Activated T-cell treated with anti-CD3 and anti-CD28 coated beads, Interleukin-2, amount 50 U/mL, for 24 hours (primary cell): ENCODE measurements at places on chromosomes 16 and 17.

- DNase-seq, result no peak
Observed at GRCh38 chr17:39208136-39208535, 8.1 kb downstream of the RPL19 start.

- DNase-seq, result no peak
Observed at GRCh38 chr16:54454616-54455015, 168.0 kb upstream of the IRX3 start.

GRCh38 chr16:70579648-70580630, 56.3 kb downstream of the SF3B3 start:
- no peak for DNase-seq

DNA sequence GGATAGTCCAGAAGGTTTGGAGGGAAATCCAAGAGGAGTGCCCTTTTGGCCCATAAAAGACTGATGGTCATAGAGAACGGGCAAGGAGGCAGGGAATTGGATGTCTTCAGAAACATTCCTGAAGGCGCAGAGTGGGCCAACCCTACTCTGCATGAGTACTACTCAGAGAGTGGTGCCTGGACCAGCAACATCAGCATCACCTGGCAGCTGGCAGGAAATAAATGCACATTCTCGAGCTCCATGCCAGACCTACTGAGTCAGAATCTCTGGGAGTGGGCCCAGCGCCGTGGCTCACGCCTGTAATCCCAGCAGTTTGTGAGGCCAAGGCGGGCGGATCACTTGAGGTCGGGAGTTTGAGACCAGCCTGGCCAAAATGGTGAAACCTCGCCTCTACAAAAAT, 27.1 kb upstream of the SLC39A11 start:
- DNase-seq, result no peak

- no peak for DNase-seq
Observed at GRCh38 chr16:67001726-67002125, 13.3 kb downstream of the CES4A start.

- no peak for DNase-seq
Observed at GRCh38 chr16:87426423-87427215, 34.5 kb downstream of the MAP1LC3B start.

DNA sequence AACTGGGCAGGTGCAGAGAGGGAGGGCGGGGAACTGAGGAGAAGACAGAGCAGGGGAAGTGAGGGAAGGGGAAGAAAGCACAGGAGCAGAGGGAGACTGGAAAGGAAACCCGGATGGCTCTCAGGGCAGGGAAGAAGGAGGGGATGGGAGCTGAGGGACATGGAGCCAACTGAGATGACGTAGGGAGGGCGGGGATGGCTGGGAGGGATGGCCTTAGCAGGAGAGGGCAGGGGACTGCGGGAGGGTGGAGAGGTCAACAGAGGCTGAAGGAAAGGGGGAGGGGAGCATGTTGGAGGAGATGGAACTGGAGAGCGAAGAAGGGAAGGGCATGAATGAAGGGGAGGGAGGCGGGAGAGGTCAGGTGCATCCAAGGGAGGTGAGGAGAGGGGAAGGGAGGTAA, 81.9 kb downstream of the KCNJ12 start:
- no peak for DNase-seq

DNA sequence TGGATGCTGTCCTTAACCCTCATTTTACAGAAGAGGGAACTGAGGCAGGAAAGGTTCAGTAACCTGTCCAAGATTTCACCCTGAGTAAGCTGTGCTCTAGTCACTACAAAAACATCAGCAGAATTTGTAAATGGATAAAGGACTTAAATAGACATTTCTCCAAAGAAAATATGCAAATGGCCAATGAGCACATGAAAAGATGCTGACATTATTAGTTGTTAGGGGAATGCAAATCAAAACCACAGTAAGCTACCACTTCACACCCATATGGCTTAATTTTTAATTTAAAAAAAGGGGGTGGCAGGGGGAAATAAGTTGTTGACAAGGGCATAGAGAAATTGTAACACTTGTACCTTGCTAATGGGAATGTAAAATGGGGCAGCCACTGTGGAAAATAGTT, 51.4 kb downstream of the C17orf67 start:
- no peak for DNase-seq
